Activated CD8-positive, alpha-beta memory T cell treated with anti-CD3 and anti-CD28 coated beads, Interleukin-2, amount 10 ng/mL, durations not matched to agents 7 days and 5 days (primary cell): ENCODE measurements at places on chromosomes 3 and 15. TPM values are rescaled to one million over a fixed set of nuclear protein-coding genes. Genes with fewer than 3 reads are reported as not detected.

PIK3CA gene
- 19.7 TPM for total RNA-seq

- peak overlapping the region; percentile 96 for H3K4me3 ChIP-seq
- peak; percentile 78 for DNase-seq
- peak overlapping the region; percentile 96 for H3K27ac ChIP-seq
- H3K27me3 ChIP-seq, result no peaks in the 10 kb centered on the region
- H3K4me1 ChIP-seq, result peaks cover 36% of the 10 kb centered on the region
- H3K36me3 ChIP-seq, result peaks cover 34% of the 10 kb centered on the region
These were observed 781 bp downstream of the TRNT1 start for GRCh38 chr3:3127432-3128010.

DNA sequence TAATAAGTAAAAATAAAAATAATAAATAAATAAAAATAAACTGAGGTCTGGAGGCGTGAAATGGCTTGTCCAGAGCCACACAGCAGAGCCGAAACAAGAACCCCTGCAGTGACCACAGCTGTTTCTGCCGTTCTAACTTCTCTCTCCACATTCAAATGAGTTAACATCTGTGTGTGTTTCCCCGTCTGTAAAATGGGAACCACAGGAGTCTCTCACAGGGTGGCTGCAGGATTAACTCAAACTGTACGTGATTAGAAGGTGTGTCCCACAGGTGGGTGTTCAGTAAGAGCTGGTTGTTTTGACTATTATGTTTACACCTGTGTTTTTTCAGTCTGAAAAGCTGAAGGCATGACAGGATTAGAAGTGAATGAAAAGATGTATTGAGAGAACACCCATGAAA lies 27.0 kb upstream of the MUC4 start:
- no peak overlapping the region for H3K27ac ChIP-seq
- H3K36me3 ChIP-seq, result no peaks in the 10 kb centered on the region
- no peak for DNase-seq
- no peak overlapping the region for H3K4me3 ChIP-seq

SLC6A1 gene
- total RNA-seq, result not detected

WDR93 gene
- total RNA-seq, result not detected

HES1 gene
- 0.35 TPM for total RNA-seq

IQCB1 gene
- 34.7 TPM for total RNA-seq

DNA sequence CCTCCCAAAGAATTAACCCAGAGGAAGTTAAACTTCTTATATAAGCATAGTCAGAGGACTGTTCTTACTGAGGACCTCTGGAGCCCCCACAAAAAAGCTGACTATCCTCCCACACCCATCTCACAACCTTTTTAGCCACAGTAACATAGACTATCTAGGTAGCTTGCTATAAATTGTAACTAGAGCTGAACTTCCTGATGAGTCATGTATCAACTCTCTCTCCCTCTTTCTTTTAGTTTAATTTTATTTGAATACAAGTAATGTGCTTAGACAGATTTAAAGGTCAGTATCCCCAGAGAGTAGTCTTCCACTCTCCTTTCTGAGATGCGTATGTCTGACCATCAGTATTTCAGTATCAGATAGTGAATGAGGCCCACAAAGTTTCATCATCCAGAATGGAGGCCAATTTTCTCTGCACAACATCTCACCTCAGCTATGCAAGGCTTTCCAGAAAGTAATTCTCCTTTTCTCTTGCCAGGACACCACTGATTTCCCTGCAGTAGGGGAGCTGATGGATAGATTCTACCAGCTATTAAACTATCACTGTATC lies 104.0 kb upstream of the MYRIP start:
- no peaks in the 10 kb centered on the region for H3K36me3 ChIP-seq
- no peak overlapping the region for H3K4me3 ChIP-seq
- H3K27ac ChIP-seq, result no peak overlapping the region
- no peaks in the 10 kb centered on the region for H3K4me1 ChIP-seq
- H3K27me3 ChIP-seq, result peaks cover 6% of the 10 kb centered on the region

CHST13 gene
- not detected for total RNA-seq

CLRN1 gene
- not detected for total RNA-seq

LRRC34 gene
- 7.2 TPM for total RNA-seq

GRCh38 chr15:23564821-23565394 lies 566 bp upstream of the MKRN3 start:
- peak overlapping the region; percentile 55 for H3K4me3 ChIP-seq
- no peak overlapping the region for H3K27ac ChIP-seq
- no peaks in the 10 kb centered on the region for H3K4me1 ChIP-seq

- no peak for DNase-seq
- peaks cover 5% of the 10 kb centered on the region for H3K27me3 ChIP-seq
- H3K36me3 ChIP-seq, result no peaks in the 10 kb centered on the region
- H3K4me1 ChIP-seq, result no peaks in the 10 kb centered on the region
- H3K27ac ChIP-seq, result no peak overlapping the region
- H3K4me3 ChIP-seq, result no peak overlapping the region
These were observed 9.2 kb downstream of the TM4SF1 start for GRCh38 chr3:149368201-149368673.

ITIH1 gene
- total RNA-seq, result not detected

DNA sequence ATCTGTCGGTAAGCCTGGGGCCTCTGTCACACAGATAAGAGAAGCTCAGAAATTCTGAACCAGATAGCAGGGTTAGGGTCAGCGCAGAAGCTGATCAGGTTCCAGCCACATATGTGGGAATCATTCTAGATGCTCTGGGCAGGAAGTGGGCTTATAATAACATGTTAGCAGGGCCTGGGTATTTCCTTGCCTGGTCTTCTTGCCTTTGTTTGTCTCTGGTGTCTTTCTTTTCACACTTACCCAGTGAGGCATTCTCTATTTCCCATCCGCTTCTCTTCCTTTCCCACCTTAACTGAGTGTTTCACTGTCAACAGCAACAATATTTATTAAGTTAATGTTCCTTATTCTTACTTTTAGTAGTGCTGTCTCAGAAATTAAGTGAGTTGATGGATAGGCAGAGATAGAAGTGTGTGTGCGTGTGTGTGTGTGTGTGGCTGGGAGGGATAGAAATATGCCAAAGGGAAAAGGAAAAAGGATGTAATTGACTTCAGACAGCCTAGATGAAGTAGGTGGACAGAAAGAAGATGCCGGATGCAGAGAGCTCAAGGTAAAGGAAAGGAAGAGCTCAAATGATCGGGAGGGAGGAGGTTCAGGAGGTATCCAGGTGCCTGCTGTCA lies 2.0 kb downstream of the PLA1A start:
- no peak for DNase-seq
- no peak overlapping the region for H3K4me3 ChIP-seq
- H3K36me3 ChIP-seq, result no peaks in the 10 kb centered on the region
- peaks cover 36% of the 10 kb centered on the region for H3K4me1 ChIP-seq
- no peaks in the 10 kb centered on the region for H3K27me3 ChIP-seq
- H3K27ac ChIP-seq, result no peak overlapping the region

DNA sequence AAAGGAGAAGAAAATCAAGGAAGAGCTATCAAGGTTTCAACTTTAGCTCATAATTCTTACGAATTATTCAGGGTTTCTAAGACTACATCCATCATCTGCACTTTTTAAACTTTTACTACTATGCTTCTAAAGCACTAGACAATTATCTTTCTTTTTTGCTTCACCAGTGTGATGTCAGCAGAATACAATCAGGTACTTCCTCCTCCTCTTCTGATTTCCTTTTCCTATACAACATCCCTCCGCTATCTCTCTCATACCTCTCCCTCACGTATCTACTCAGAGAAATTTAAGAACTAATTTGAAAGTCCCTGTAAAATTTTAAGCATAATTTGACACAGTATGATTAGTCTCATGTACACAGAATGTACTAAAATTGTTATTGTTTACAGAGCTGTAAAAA lies 47.3 kb upstream of the USP50 start:
- H3K27ac ChIP-seq, result peak overlapping the region; percentile 48
- no peak overlapping the region for H3K4me3 ChIP-seq
- no peak for DNase-seq
- H3K36me3 ChIP-seq, result peaks cover 33% of the 10 kb centered on the region
- H3K27me3 ChIP-seq, result no peaks in the 10 kb centered on the region

GASK1A gene
- total RNA-seq, result not detected

DNA sequence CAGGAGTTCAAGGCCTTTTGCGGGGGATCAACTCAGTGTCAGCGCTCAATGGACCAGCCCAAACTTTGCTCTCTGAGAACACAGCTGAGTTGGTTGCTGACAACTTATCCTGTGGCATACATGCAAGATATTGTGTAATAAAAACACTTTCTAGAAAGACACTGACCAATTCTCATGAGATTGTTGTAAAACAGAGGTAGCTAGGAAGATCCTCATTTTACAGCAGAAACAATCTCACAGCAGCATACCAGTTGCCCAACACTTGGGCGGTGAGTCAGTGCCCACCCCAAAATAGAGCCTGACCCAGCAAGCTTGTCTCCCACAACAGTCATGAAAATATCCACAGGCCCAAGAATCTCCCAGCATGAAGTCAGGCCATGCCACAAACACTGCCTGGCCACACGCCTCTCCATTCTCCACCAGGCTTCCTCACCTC lies 18.2 kb downstream of the KLHL6 start:
- no peak for DNase-seq
- peaks cover 16% of the 10 kb centered on the region for H3K36me3 ChIP-seq
- H3K27me3 ChIP-seq, result no peaks in the 10 kb centered on the region
- H3K4me1 ChIP-seq, result peaks cover 72% of the 10 kb centered on the region

- no peaks in the 10 kb centered on the region for H3K4me1 ChIP-seq
- H3K27me3 ChIP-seq, result no peaks in the 10 kb centered on the region
- no peak overlapping the region for H3K4me3 ChIP-seq
- H3K27ac ChIP-seq, result no peak overlapping the region
- H3K36me3 ChIP-seq, result no peaks in the 10 kb centered on the region
These were observed 119.5 kb upstream of the LRIG1 start for GRCh38 chr3:66620296-66620695.

DNA sequence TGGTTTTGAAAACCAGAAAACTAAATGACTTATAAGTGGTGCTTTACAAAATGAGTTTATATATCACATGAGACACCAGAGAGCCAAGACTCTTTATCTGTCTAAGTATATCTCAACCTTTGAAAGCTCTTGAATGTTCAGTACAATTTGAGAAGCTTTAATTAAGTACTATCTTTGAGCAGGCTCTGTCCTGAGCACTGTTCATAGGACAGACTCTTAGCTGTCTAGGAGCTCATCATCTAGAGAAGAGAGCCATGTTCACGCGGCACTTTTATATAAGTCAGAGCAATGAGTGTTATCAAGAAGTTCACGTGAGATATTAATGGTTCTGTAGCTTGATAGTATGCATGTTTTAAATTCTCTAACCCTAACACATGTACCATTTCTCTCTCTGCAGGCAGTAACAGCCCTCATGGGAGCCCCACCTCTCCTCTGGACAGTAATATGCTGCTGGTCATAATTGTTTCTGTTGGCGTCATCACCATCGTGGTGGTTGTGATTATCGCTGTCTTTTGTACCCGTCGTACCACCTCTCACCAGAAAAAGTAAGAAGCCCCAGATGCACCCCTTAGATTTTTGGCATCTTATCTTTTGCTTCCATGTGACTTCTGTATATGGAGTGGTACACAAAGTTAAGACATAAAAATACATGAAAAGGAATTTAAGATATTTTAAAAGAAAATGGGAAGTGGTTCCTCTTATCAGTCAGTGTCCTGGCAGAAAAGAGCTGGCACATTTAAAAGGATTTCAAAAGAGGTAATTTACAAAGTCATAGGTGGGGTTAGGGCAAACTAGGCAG lies 86.0 kb downstream of the HCN4 start:
- H3K27me3 ChIP-seq, result no peaks in the 10 kb centered on the region
- peaks cover 13% of the 10 kb centered on the region for H3K4me1 ChIP-seq
- no peak for DNase-seq

DNA sequence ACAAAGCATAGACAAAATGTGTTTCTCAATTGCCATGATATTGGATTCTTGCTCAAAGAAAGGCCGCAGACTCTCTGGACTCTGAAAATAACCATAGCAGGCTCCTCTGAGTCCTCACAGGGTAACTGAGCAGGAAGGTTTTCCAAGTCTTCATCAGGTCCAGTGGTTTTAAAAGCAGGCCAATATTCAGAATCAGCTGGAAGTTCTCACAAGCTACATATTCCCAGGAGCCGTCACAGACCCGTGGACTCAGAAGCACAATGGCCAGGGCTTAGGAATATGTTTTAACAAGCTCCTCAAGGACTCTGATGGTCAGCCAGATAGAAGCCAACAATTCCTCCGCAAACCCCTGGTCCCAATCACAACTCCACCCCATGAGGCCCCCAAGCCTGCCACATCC lies 256.1 kb upstream of the ADAMTS9 start:
- H3K4me3 ChIP-seq, result no peak overlapping the region
- no peaks in the 10 kb centered on the region for H3K4me1 ChIP-seq
- no peaks in the 10 kb centered on the region for H3K36me3 ChIP-seq
- H3K27me3 ChIP-seq, result no peaks in the 10 kb centered on the region
- no peak for DNase-seq

DNA sequence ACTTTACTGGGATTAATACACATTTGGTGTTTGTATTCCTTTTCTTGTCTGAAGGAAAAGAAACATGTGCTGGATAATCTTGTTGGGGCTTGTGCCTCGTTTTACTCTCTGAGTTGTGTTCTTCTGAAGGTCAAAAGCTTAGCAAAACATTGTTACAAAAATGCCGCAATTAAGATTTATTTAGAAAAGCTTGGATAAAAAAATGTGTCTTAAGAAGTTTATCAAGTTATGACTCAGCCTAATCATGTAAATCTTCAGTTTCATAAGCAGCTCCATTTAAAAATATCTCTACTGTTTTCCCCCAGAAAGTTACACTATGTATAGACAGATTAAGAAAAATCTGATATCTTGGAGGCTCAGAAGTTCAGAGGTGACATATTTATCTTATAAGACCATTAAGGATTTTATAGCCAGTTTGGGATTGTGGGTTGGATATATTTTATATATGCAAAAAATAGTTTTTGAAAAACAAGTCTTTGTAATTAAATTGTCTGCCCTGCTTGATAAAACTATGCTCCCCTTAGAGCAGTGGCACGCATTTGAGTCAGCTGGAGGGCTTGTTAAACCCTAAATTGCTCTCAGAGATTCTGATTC lies 56.5 kb downstream of the CLDN11 start:
- peaks cover 6% of the 10 kb centered on the region for H3K4me1 ChIP-seq
- H3K27ac ChIP-seq, result no peak overlapping the region
- peaks cover 50% of the 10 kb centered on the region for H3K27me3 ChIP-seq
- no peak overlapping the region for H3K4me3 ChIP-seq
- no peak for DNase-seq
- H3K36me3 ChIP-seq, result no peaks in the 10 kb centered on the region

DNA sequence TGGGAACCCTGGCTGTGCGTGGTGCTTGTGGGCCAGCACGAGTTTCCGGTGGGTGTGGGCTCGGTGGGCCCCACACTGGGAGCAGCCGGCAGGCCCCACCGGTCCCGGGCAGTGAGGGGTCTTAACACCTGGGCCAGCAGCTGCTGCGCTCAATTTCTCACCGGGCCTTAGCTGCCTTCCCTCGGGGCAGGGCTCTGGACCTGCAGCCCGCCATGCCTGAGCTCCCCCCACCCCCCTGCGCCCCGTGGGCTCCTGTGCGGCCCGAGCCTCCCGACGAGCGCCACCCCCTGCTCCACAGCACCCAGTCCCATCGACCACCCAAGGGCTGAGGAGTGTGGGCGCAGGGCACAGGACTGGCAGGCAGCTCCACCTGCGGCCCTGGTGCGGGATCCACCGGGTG lies 49.4 kb downstream of the TM4SF18 start:
- no peaks in the 10 kb centered on the region for H3K36me3 ChIP-seq
- H3K27me3 ChIP-seq, result no peaks in the 10 kb centered on the region
- DNase-seq, result no peak
- no peaks in the 10 kb centered on the region for H3K4me1 ChIP-seq

SLC2A2 gene
- total RNA-seq, result not detected
